ENCODE measurements at places on chromosomes 1 and 21. TPM values are rescaled to one million over a fixed set of nuclear protein-coding genes. Genes with fewer than 3 reads are reported as not detected.

The OPRD1 gene
- not detected for total RNA-seq

The NMNAT2 gene
- 0.65 TPM for total RNA-seq

The CDCA8 gene
- total RNA-seq = 60.0 TPM

The RGSL1 gene
- not detected for total RNA-seq

The PRAMEF33 gene
- total RNA-seq = not detected

The KCNA3 gene
- total RNA-seq = not detected

The DPT gene
- not detected for total RNA-seq

The SH2D2A gene
- 3.5 TPM for total RNA-seq

The CLIC4 gene
- 148 TPM for total RNA-seq

The MSH4 gene
- total RNA-seq = 0.75 TPM

The SMIM1 gene
- total RNA-seq = 3.6 TPM

The CD5L gene
- total RNA-seq = not detected
